Inflammatory macrophage treated with lipopolysaccharide for 4 hours (primary cell): ENCODE measurements at places on chromosomes 1 and 21.

DNA sequence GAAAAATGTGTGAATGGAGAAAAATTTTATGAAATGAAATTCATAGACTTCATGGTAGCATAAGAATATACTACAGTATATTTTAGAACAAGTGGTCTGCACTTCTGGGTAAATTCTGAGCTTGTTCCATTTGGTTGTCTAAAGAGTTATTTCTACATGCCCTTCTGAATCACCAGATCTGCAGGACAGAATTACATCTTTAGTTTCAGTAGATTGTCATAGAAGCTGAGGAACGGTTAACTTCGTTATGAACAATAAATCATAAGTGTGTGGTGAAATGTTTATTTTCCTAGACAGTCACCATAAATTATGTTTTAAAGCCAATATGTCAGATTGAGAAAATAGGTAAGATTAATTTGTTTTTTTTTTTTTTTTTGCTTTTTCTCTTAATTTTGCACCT is 30.9 kb downstream of the CHRM3 start:
- no peak for DNase-seq

DNA sequence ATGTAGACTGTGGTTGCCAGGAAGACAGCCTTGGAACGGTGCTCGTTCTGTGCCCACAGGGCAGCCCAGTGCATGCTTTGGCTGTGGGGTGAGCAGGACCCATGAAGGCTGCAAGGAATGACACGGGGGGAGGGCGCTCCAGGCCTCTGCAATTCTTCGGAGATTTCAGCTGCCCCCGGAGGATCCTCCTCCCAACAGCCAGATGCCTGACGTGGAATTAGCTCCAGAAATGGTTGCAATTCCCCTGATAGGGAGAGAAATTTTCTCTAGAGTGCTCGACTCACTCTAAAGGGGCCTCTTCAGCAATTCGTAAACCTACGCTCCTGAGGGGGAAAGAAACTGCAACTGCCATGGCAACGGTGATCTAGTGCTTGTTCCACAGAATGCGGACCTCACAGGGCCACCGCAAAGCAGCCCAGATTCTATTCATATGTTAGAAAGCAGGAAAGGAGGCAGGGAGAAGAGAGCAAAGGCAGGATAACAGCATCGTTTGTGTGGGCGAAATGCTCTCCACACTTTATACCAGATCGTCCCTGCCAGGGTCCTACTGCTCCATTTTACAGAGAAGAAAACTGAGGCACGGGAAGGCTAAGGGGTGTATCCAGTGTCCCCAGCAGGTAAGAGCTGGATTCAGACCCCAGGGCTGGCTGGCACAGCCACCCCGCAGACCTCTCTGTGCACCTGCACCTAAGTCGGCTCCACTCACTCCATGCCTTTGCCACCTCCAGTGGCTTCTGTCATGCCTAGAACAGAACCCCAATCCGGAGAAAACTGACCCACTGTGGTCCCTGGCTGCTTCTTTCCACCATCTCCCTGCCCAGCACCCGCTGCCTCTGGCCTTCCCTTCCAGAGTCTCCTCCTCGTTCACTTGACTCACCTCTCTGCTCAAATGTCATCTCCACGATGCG is 11.9 kb upstream of the PDE9A start:
- no peak for DNase-seq

- DNase-seq: no peak
Measured at GRCh38 chr1:25563330-25564215, 20.2 kb downstream of the LDLRAP1 start.

DNA sequence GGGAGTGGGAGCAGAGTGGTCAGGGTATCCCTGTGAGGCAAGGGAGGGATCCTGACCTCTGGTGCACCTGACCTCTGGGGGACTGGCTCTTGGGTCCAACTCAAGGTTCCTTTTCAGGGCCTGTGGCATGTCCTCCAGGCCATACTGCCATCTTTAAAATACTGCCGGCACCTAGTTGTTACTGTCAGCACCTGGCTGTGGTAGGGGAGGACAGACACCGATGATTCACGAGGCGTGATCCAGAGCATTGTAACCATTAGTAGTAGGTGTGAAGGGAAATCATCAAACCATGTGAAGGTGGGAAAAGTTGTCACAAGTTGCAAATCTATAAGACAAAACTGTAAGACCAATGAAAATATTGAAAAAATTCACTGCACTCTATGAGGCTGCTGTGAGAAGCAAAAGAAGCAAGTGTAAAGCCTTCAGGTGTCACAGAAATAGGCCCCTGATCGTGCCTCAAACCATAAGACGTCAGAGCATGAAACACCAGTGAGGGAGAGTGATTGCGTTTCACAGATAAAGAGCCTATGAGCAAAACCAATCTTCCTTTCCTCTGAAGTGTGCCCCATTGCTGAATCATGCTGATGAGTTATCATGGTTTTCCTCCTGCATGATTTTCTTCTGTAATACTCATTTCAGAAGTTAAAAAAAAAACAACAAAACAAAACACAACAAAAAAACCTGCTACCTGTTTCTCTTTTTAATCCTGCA is 55.3 kb downstream of the CDC7 start:
- peak; percentile 10 for DNase-seq

DNA sequence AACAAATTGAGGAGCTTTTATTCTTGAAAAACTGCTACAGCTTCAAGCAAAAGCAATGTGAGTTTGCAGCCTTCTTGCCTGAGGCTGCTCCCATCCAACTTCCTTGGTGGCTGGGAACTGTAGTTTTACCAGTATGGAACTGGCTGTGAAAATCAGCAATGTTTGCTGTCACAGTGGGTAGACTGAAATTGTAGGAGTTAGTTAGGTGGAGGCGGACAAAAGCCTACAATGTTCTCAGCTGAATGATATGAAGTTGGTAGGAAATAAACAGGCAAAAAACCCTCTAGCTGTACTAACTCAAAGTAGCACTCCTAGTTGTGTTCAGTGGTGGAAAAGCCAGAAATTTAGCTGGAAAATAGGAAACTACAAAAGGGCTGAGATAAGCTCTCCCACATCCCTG is 18.5 kb downstream of the HAX1 start:
- no peak for DNase-seq

DNA sequence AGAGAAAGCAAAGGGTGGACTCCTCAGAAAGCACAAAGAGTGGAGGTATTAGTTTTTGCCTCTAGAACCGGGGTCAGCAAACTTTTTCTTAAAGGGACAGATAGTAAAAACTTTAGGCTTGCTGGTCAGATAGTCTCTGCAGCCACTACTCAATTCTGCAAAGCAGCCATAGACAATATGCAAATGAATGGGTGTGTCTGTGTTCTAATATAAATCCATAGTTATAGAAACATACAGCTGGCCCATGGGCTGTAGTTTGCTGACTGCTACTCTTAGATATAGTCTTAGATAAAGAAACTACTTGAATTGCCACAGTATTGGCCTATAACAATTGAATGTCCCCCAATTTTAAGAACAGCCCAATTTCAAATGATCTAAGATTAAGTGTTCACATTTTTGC is 101.6 kb upstream of the CACHD1 start:
- DNase-seq: no peak

DNA sequence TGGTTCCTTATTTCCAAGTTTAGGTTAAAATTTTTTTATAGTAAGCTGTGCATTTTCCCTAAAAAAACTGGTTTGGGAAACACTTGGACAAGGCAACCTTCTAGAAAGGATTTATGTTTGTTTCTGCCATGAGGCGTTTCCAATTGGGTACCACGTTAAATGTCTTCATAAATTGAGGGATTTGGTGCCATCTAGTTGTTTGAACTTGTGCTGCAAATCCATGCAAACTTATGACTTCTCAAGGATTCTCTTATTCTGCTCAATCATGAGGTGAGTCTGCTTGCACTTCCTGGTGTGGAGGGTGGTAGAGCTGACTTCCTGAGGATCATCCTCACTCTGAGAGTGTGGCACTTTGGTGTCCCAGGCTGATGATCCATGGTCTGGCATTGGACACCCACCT is 123.3 kb downstream of the PCNX2 start:
- peak; percentile 52 for DNase-seq

- peak; percentile 52 for DNase-seq
Measured at GRCh38 chr1:169348383-169349036, 19.1 kb downstream of the NME7 start.

- no peak for DNase-seq
Measured at GRCh38 chr1:32071758-32072621, 749 bp upstream of the TMEM39B start.

DNA sequence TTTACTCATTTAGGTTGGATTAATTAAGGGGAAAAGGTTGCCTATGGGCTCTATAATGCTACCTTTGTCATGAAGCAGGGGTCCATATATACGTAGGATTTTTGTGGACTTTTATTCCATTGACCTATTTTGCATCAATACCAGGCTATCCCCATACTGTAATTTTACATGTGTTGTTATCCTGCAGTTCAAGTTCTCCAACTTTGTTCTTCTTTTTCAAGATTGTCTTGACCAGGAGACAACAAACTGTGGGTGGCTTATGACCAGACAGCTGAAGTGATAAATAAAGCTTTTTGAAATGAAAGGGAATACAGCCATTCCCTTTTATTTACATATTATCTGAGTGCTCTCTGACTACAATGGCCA is 345.7 kb downstream of the BARHL2 start:
- no peak for DNase-seq

DNA sequence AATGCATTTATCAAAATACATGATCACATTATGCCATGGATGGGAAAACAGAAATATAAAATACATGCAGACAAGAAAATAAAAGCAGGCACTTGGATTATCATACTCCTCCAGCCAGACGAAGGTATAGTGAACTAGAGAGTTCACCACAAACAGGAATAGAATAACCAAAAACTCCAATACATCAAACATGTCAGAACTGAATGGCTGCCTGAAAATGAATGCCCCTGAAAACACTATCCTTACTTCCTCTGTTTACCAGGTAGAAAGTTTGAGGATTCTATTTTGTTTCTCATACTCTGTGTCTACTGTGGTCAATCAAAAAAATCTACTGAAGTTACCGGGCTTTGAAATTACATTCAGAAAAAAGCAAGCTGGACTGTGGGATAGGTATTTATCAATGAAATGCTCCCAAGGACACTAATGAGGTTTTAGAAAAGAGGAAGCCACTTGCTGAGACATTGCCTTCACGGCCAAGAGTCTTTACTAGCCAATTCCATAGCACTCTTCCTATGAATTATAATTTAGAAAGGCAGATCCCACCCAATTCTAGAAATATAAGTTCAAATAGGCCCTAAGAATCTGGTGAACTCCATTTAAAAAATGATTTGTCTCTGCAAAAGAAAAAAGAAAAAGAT is 197.7 kb downstream of the SMYD3 start:
- no peak for DNase-seq

DNA sequence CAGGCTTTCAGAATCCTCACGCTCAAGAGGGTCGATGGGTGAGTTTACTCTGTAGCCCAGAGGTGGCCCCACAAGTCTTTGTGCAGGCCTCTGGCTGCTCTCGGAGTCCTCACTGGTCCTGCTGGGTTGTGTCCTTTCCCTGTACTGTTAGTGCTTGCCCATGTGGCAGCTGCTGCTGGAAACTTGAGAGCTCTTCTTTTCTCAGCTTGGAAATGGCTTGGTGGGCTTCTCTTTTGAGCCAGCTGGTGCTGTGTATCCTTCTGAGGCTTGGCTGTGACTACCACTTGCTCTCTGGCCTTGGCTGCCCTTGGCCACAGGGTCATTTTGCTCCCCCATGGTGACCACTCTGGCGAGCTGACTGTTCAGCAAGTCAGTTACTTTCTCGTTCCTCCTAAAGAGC is 82.2 kb upstream of the LMO4 start:
- DNase-seq: no peak

DNA sequence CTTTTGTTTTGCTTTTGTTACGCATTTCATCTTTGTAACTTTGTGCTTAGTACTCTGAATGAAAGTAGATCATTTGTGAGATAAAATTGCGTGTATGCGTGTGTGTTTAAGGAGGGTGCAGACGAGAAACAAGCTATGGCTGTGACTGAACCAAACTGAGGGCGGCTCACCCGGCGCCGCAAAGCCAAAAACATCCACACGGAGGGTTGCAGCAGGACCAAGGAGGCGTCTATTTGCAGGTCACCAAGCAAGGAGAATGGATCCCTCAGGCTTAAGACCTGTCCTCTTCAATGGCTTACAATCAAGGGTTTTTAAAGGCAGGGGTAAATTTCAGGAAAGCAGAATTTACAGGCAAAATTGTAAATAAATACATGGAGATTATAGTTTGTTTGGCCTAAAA is 12.8 kb downstream of the GCSAML start:
- DNase-seq: no peak
